ENCODE measurements at places on chromosomes 3 and 15.
A peak's percentile ranks its signal among the peaks of the same experiment; 100 is the strongest.

DNA sequence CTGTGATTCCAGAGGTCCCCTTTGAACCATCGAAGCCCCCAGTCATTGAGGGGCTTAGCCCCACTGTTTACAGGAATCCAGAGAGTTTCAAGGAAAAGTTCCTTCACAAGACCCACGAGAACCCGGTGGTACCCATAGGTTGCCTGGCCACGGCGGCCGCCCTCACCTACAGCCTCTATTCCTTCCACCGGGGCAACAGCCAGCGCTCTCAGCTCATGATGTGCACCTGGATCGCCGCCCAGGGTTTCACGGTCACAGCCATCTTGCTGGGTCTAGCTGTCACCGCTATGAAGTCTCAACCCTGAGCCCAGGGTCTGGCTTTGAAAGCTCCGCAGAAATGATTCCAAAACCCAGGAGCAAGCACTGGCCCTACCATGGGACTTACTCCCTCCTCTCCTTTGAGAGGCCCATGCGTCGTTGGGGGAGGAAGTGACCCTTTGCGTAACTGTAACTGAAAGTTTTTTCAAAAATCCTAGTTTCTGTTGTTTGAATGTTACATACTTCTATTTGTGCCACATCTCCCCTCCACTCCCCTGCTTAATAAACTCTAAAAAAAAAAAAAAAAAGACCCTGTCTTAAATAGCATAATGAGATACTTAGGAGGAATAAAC lies 85.1 kb upstream of the CSPG5 start:
- DNase-seq: no peak

- peak; percentile 6 for DNase-seq
These were observed 189.1 kb downstream of the ANXA2 start for GRCh38 chr15:60208709-60209108.

DNA sequence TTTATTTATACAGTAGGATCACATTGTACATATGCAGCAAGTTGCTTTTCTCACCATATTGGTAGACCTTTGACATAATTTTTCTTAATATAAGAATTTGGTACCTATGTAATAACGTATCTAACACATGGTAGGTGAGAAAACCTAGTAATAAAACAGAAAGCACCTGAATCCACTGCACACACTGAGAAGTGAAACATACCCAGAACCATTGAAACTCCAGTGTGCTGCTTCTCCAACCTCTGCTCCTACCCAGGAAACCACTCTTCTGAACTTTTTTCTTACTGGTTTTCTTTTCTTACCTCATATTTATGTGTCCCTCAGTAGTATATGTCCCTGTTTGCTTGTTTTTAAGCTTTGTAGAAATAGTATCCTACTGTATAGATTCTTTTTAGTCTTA lies 293.0 kb downstream of the UBE2E2 start:
- DNase-seq: no peak

DNA sequence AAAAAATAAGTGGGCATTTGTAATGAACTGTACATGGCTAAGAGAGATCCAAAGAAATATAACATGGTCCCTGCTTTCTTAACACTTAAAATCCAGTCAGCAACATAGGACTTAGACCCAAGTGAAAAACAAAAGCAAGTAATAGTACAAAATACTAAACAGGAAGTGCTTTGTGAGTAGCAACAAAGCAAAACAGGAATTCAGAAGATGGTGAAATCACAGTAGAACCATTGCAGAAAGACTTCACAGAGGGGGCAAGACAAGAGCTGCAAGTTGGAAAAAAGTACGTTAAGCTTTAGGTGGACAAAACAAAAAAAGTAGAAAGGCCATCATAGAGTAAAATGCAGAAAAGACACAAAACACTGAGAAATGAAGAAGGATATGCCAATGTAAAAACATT lies 116.0 kb downstream of the TBC1D5 start:
- DNase-seq: peak; percentile 28

- no peak for DNase-seq
These were observed 8.8 kb upstream of the TOPBP1 start for GRCh38 chr3:133670525-133670995.

DNA sequence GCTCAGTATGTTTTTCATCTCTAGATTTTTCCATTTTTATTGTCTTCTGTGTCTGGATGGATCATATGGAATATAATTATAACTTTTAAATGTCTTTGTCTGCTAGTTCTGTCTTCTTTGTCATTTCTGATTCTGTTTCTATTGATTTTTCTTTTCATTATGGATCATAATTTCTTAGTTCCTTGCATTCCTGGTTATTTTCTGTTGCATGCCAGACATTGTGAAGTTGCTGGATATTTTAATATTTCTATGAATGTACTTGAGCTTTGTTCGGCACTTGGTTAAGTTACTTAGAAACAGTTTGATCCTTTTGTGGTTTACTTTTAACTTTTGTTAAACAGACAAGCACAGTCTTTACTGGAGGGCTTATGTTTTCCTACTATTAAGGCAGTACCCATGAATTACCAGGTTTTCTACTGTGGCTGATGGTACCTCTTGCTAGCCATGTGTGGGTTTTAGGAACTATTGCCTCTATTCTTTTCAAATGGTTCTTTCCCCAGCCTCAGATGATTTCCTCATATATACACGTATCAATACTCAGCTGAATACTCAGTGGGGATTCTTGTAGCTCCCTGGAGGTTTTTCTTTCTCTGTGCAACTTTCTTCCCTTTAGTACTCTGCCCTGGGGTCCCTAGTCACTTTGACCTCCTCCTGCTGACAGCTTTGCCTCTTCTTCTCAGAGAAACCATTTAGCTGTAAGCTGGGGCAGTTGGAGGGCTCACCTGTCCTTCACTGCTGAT lies 64.3 kb downstream of the RASA2 start:
- no peak for DNase-seq

GRCh38 chr3:70527026-70527425 lies 214.6 kb upstream of the MDFIC2 start:
- no peak for DNase-seq

DNA sequence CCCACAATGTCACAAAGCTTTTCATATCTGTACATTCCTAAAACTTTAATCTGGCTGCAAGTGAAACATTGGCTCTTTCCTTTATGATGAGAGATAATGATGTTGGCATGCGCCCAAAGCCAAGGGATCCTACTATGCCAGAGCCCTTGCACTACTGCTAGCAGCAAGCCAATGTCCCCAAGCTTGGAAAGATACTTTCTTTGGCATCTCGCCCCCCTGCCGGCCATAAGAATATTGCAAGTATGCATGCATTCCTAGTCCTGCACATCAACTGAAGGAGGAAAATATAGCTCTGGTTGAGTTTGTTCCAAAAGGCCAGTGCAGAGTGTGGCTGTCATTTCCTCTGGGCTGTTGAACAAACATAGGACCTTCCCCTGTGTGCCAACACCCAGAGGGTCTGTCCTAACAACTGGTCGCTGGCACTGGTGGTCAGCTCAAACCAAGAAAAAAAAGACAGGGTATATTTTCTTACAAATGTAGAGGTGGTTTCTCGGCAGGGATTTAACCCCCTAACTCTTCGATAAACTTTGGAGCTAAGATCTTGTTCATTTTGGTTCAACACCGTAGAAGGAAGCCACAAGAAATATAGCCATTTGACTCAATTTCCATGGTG lies 120.9 kb upstream of the ZBED2 start:
- DNase-seq: peak; percentile 71

- DNase-seq: no peak
These were observed 6.8 kb upstream of the RHO start for GRCh38 chr3:129521611-129522010.

DNA sequence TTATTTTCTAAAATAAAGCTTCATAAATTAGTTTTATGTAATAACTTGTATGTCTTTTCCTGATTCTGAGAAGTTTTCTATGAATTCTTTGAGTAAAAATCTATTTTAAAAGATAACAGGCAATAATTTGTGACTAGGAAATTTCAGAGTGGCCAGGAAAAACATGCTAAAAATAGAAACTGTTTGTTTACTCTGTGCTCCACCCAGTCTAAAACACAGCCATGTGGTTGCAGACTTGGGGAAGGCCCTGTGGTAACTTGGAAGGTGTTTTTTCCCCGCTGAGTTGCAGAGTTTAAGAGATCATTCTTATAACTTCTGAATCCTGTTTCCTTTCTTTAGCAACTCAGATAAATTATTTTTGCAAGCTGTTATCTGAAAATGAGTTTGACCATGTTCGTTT lies 21.9 kb downstream of the PLCL2 start:
- DNase-seq: peak; percentile 44

All from fibroblast of pulmonary artery (primary cell).